ENCODE measurements at places on chromosomes 2 and 18.

DNA sequence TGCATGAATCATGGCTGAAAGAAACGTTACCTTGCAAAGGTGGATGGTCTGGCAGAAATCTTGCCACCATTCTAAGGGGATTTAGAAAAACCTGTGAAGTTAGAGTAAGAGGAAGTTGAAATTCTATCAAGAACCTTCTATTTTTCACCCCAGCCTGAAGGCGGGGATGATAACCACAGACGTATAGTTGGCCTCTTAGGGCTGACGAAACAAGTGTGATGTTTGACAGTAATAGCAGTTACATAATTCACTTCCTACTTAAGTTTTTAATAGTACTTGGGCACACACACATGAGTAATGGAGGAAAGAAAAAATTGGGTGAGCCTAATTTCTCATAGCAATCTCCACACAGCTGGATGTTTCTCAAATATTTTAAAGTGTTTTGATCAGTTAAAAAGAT lies 336.6 kb upstream of the SALL3 start:
- DNase-seq, result peak; percentile 82

GRCh38 chr2:177044671-177045070 lies 167.9 kb upstream of the HNRNPA3 start:
- DNase-seq, result no peak

DNA sequence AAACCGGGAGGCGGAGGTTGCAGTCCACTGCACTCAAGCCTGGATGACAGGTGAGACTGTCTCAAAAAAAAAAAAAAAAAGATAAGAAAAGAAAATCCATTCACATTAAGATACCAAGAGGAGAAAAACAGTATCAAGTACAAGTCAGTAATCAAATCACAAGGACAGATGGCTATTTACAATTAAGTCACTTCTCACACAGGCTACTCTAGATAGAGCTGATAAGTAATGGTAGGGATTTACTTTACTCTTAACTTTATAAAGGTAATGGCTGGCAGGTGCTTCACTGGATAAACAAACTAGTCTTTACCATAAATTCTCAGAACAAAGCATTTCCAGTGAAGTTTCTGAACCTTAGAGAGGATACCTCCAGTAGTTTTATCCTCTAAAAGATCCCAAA lies 11.5 kb downstream of the SF3B1 start:
- DNase-seq, result no peak

- no peak for DNase-seq
Measured at GRCh38 chr2:200379481-200380090, 73.1 kb downstream of the SPATS2L start.

DNA sequence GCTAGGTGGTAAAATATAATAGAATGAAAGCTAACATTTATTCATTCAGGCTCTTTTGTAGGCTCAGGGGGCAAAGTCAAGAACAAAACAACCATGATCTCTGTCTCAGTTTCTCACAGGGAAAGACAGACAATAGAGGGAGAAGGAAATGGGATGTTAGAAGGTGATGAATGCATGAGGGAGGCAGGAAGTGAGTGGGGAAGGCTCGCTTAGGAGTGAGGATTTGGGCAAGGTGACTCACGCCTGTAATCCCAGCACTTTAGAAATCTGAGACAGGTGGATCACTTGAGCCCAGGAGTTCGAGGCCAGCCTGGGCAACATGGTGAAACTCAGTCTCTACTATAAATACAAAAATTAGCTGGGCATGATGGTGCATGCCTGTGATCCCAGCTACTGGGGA lies 88.4 kb downstream of the CTIF start:
- no peak for DNase-seq

DNA sequence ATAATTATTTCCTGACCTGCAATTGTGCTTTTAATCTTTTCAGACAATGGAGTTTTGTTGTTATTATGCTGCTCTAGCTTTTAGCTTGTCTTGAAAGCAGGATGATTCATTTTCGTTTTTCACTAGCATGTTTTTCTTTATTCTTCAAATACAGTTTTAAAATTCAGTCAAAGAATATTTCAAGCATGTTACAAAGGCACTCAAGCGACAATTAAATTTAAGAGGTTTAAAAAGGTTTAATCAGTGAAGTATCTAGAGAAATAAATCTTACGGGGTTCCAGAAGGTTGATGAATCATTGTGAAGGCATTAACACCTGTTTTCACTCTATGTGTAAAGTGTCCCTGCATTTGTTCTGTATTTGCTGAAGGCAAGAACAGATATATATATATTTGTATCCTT lies 390.7 kb upstream of the TMEFF2 start:
- DNase-seq, result no peak

GRCh38 chr18:7259475-7259874 lies 28.6 kb downstream of the LRRC30 start:
- no peak for DNase-seq

GRCh38 chr2:74385396-74385795 lies 5.3 kb upstream of the DCTN1 start:
- no peak for DNase-seq

DNA sequence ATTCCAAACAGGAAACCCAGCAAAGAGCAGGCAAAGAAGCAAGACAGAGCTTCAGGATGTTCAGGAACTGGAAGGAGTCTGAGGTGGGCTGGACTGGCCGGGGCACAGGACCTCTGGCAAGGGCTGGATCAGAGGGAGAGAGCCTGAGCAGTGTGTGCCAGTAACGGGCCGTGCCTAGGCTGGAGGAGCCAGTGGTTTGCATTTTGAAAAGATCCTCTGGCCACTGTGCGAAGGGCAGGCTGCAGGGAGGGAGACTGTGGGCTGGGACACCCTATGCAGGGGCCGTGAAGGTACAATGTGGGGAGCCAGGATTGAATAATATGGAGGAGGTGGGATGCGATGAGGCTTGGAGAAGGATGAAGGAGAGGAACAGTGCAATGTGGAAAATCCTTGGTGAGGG lies 6.2 kb upstream of the SDC1 start:
- DNase-seq, result no peak

DNA sequence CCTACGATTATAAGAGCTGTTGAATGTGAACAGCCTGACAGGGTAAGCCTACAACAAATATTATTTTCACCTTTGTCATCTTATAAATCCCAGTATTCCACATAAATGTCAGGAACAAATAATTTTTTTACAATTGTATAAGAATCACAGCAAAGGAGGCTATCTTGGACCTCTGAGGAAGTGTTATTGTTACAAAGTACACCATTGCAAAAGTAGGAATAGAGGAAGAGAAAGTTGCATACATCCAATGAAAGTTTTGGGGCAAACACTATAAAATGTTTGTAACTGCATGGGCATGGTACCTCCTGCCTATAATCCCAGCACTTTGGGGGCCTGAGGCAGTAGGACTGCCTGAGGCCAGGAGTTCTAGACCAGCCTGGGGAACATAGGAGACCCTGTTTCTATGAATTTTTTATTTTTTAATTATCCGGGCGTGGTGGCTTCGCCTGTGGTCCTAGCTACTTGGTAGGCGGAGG lies 715 bp upstream of the MEMO1 start:
- DNase-seq, result peak; percentile 60

DNA sequence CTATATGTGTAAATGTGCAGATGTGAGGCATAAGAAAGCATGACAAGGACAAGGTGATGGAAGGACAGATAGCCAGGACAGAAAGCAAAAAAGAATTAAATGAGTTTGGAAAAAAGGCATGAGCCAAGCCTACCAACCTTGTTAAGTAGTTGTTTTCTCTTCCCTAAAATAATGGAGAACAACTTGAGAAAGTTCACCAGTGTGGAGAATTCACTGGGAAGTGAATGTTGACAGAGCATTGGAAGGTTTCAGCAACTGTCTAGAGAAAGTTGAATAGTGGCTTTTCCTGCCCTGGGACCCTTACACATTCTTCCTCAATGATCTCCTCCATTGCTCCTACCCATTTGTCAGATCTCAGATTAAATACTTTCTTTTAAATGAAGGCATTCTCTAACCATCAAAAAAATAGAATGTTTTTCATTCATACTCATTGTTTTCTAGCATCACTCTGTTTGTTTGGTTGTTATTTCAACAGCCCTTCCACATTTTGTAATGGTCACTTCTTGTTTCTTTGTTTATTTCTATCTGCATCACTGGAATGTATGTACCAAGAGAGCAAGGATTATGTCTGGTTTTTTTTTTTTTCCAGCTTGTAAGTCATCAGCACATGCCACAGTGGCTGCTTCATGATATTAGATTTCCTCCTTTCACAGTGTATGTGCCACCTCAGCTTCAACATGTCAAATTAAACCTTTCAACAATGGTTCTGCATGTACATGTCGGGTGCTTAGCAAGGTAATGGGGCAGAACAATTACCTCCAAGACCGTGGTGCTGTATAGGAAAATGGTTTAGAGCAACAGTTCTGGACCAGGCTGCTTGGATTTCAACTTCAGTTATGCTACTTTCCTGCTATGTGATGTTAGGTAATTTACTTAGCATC lies 586.0 kb upstream of the VRK2 start:
- no peak for DNase-seq

DNA sequence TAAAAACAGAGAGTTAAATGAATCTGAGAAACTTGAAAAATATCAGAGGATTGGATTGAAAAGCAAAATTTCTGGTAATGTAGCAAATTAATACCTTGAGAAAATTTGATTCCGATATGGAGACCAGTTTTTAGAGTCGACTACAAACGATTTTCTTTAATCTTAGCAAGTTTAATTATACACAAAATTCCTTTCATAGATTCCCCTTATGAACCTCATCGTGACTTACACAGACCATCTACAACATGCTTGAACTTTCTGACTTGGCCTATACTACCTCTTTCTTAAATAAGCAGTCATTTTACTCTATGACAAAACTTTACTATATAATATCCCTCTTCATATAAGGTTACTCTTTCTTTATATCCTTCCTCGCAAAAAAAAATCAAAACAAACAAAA lies 769.6 kb upstream of the CRIM1 start:
- no peak for DNase-seq

DNA sequence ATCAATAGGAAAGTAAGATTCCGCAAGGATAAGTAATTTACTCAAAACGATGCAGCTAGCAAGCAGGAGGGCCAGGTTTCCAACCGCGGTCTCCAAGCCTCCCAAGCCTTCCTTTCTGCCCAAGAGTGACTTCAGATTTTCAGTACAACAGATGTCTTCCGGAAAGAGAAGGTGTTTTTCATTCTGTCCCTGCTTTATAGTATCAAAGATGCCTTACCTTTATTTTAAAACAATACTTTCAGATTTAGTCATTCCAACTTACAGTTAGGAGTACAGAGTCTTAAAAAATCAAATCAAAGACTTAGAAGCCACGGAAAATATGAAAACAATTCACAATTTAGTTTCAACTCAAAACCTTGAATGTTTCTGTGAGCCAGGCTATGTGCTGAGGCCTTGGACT lies 43.6 kb downstream of the CYB5A start:
- DNase-seq, result no peak

GRCh38 chr2:128134573-128134972 lies 43.6 kb downstream of the UGGT1 start:
- DNase-seq, result no peak

DNA sequence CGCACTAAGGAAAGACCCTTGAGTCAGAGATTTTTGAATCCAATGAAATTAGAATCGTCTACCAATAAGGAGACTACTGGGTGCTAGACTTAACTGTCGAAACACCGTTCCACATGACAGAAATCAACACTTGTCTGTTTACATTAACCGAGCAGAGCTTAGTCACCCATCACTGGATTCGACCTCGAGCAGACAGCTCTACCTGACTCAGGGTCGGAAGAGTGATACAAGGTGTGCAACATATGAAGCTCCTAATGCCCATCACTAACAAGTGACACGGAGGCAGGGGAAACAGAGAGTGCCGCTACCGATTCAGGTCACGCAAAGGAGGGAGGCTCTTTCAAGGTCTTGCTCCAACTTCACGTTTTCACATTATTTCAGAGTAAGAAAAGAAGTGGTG lies 54.2 kb upstream of the FZD5 start:
- DNase-seq, result no peak

DNA sequence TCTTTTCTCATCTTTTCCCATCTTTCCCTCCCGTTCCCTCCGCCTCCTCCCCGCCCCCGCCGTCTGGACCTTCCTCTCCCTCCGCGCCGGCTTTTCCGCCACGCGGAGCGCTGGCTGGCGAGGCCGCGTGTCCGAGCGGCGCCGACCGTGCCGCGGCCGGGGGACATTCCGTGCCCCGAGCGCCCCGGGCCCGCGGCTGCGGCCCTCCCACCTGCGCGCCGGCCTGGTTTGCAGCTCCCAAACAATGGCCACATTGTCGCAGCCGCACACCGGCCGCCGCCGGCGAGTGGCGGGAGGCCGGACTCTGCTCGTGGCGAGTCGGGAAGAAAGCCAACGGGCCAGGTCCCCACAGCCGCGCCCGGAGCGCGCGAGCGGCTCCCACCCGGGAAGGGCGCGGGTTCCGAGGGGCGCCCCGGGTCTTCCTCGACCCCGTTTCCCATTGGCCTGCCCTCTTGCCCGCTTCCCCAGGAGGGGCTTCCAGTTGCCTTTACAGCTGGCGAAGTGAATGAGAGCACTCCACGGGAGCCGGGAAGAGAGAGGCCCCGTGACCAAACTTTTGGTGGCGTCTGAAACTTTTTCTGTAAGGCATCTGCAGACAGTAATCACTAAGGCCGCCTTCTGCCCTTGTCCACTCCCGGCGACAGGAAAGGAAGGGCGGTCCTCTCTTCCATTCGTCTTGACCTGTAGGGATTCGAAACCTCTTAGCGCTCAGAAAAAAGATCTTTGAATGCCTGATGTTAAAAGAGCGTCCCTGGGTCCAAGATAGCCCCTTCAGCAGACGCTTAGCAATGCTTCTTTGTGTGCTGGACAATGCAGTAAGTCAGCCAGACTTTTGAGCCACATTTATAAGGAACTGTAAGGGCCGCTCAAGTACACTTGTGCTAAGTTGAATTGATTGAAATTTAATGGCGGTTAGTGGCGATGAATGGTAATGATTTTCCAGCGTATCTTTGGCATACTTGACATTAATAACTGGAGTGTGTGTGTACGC lies 6.2 kb downstream of the GLI2 start:
- no peak for DNase-seq

DNA sequence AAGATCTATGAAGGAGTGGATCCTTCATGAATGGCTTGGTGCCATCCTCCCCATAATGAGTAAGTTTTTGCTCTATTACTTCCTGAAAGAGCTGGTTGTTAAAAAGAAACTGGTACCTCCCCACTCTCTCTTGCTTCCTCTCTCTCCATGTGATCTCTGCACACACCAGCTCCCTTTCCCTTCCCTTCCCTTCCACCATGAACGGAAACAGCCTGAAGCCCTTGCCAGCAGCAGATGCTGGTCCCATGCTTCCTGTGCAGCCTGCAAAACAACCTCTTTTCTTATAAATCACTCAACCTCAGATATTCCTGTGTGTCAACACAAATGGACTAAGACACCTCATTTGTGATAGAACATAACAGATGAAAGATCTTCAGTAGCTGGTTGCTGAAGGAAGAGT lies 303.5 kb upstream of the ACVR2A start:
- DNase-seq, result no peak

GRCh38 chr18:21012308-21012707 lies 99.3 kb downstream of the ROCK1 start:
- no peak for DNase-seq
